ENCODE measurements at places on chromosomes 3 and 15. TPM values are rescaled to one million over a fixed set of nuclear protein-coding genes. Genes with fewer than 3 reads are reported as not detected.
A peak's percentile ranks its signal among the peaks of the same experiment; 100 is the strongest.

JMJD7 gene
- 8.5 TPM for total RNA-seq

AMIGO3 gene
- total RNA-seq: 10.4 TPM

GRCh38 chr3:49177073-49177472 lies 5.7 kb downstream of the KLHDC8B start:
- H3K27ac ChIP-seq: no peak overlapping the region
- H3K36me3 ChIP-seq: no peaks in the 10 kb centered on the region
- no peak for DNase-seq

- H3K36me3 ChIP-seq: no peaks in the 10 kb centered on the region
- peak overlapping the region; percentile 77 for H3K4me3 ChIP-seq
- H3K27ac ChIP-seq: no peak overlapping the region
- no peaks in the 10 kb centered on the region for H3K27me3 ChIP-seq
- DNase-seq: no peak
- peaks cover 3% of the 10 kb centered on the region for H3K4me1 ChIP-seq
Measured at GRCh38 chr3:183634707-183635106, 716 bp upstream of the KLHL24 start.

GRCh38 chr15:40906991-40907802 lies 12.9 kb downstream of the VPS18 start:
- DNase-seq: no peak
- H3K27me3 ChIP-seq: no peaks in the 10 kb centered on the region
- H3K36me3 ChIP-seq: no peaks in the 10 kb centered on the region
- H3K4me3 ChIP-seq: peak overlapping the region; percentile 71
- no peak overlapping the region for H3K27ac ChIP-seq

- H3K36me3 ChIP-seq: no peaks in the 10 kb centered on the region
- no peaks in the 10 kb centered on the region for H3K27me3 ChIP-seq
- H3K27ac ChIP-seq: no peak overlapping the region
- no peaks in the 10 kb centered on the region for H3K4me1 ChIP-seq
- no peak overlapping the region for H3K4me3 ChIP-seq
Measured at GRCh38 chr3:107977221-107978130, 113.4 kb downstream of the CD47 start.

DNA sequence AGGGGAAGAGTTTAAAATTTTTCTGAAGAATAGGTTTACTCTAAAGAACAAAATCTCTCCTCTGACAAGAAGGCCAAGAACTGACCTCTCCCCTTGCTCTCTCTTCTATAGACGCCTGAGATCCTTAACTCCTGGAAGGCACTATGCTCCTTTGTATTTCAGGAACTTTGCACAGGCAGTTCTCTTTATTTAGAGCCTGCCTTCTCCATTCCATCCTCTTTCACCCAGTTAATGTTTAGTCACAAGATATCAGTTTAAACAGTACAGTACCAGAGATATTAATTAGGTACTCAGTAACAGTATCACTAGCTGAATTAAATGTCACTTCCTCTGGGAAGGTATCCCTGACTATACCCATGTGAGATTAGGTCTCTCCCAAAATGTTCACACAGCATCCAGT lies 33.5 kb downstream of the HERC1 start:
- H3K27ac ChIP-seq: no peak overlapping the region
- peaks cover 14% of the 10 kb centered on the region for H3K4me1 ChIP-seq
- H3K27me3 ChIP-seq: no peaks in the 10 kb centered on the region
- no peak for DNase-seq
- no peak overlapping the region for H3K4me3 ChIP-seq

DNA sequence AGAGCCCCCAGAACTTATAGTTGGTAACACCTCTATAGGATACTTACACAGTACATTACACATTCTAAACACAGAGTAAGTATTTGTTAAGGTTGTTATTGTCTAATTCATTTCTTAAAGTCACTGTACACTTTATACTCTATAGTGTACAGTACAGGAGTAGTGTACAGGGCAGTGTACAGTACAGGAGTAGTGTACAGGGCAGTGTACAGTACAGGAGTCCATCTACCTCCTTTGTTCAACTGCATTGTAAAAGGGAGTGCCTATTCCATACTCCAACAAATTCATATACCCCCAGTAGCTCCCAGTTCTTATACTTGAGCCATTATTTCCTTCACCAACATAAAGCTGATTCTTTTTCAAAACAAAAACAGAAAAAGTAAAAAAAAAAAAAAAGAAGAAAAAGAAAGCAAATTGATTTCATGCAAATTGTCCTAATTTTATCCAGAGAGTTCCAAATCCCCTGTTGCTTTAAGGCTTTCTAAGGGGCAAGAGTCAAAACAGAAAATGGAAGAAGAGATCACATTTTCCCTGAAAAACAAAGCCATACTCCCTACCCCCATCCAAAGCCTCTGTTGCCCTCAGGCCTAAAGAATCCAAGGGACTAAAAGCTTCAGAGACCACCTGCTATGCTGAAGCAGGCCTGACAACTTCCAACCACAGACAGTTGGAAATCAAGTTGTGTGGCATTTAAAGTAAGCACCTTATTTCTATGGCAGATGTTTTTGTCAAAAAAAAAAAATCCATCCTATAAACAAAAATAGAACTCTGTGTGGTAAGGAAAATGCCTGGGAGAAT lies 125.6 kb downstream of the PLCH1 start:
- no peaks in the 10 kb centered on the region for H3K27me3 ChIP-seq
- DNase-seq: peak; percentile 92
- peaks cover 29% of the 10 kb centered on the region for H3K4me1 ChIP-seq
- H3K27ac ChIP-seq: peak overlapping the region; percentile 87

DNA sequence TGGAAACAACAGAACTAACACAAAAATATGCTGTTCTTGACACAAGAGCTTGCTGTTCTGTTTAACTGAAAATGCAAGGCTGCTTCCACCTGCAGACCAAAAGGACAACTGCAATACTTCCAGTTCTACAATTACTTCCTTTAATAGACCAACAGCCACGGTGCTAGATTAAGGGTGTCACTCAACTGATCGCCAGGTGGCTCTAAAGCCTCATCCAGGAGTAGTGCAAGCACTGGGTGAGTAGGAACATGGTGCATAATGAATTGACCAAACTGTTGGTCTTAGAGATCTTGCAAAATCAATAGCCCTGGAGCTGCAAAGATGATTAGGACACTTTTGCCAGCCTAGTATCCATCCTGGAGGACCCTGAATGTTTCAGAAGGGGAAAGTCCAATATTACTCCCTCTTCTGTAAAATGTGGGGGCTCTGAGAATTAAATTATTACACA lies 3.6 kb upstream of the CLDN16 start:
- H3K4me3 ChIP-seq: no peak overlapping the region
- no peaks in the 10 kb centered on the region for H3K4me1 ChIP-seq
- H3K36me3 ChIP-seq: no peaks in the 10 kb centered on the region
- no peaks in the 10 kb centered on the region for H3K27me3 ChIP-seq

DNA sequence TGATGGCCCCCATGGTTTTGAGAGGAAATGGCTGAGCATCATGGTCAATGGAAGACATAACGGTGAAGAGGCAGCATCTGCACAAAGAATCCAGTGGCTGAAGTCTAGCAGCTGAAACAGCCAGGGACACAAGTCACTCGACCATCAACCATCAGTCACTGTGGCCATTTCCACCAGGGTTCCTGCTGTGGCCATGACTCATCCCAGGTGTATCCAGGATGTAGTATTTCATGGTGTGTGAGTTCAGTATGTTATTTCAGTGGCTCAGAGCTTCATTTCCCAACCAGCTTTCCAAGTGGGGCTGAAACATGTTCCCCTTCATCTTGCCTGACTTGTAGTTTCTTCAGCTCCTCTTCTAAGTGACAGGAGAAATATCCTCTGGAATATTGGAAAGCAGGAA lies 47.8 kb upstream of the WNT5A start:
- no peaks in the 10 kb centered on the region for H3K36me3 ChIP-seq
- no peaks in the 10 kb centered on the region for H3K27me3 ChIP-seq
- H3K4me1 ChIP-seq: peaks cover 12% of the 10 kb centered on the region
- H3K27ac ChIP-seq: no peak overlapping the region
- DNase-seq: no peak
- H3K4me3 ChIP-seq: no peak overlapping the region

Measured in GM23338 (cell line).